ENCODE measurements at places on chromosomes 7 and 10.

DNA sequence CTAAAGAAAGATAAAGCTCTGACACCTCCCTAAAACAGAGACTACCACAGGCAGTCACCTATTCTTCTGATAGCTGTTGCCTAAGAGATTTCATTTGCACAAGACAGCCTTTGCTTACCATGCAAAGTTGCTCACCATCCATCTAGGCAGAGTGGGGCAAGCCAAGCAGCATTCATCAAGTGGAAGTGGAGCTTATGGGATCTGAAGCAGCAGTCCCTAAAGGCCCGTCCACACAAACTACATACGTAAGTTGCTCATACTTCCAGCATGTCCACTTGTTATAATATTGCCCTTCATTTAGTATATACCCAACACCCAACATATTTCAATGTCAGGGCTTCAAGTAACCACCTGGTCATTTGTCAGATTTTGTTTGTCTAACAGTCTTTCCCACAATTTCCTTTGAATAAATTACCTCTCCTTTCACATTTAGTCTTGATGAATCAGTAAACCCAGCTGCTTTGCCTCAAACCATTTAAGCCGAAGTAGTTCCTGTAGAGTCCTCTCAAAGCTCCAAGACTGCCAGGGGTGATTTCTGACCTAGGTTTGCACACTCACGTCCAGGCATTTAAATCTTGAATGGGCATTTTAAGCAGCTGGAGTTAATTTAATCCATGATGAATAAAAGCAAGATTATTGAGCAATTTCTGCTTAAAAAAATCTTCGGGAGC is 67.9 kb downstream of the ATAD1 start:
- DNase-seq, result no peak

GRCh38 chr10:123241391-123242141 is 87.4 kb downstream of the BUB3 start:
- DNase-seq, result no peak

GRCh38 chr10:48701941-48702340 is 17.3 kb downstream of the WDFY4 start:
- DNase-seq, result no peak

DNA sequence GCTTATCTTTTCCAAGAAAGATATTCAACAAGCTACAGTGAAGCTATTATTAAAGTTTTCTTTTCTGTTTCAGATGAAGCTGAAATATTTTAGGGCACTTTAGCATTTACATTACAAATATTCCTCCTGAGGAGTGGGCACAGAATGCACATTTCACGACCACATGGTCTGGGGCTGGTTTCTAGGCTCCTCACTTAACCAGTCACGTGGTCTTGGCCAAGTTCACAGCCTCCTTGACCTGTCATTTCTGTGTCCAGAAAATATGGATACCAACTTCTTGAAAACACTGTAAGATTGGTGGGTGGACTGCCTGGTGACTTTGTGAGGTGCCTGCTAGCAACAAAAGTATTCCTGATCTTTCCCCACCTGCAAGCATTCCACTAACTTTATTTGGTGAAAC is 70.9 kb downstream of the FAM171A1 start:
- DNase-seq, result no peak

DNA sequence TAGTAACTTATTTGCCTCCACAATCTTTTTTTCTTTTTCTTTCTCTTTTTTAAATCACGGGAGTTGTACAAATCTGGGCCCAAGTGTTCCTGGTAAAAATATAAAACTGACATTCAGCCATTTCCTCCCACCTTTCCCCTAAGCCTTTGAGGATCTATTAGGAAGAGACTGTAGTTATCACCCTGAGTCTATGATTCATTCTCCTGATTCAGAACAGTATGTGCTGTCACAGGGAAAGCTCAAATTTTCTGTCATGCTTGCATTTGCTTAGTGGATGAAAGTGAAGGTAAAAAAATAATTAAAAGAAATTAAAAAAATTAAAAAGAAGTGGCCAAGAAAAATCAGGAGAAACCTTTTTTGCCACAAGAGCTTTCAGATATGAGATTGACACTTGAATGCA is 71.7 kb downstream of the KIF20B start:
- DNase-seq, result no peak

DNA sequence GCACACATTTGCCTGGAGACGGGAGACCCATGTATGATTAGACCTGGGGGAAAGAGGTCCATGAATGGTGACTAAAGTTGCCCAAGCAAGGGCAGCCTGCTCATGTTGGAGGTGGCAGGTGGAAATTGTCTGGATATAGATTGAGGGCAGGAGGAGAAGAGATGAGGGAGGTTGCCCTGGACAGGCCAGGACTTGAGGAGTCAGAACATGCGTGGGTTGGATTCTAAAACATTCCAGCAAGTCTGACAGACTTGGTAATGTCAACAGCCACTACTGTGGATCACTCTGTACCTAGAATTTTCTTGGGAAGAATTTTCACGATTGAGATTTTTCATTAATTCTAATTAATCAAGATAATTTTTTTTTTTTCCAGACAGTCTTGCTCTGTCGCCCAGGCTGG is 19.1 kb upstream of the SVOPL start:
- DNase-seq, result no peak

GRCh38 chr7:157524731-157525130 is 187.9 kb downstream of the DNAJB6 start:
- no peak for DNase-seq

DNA sequence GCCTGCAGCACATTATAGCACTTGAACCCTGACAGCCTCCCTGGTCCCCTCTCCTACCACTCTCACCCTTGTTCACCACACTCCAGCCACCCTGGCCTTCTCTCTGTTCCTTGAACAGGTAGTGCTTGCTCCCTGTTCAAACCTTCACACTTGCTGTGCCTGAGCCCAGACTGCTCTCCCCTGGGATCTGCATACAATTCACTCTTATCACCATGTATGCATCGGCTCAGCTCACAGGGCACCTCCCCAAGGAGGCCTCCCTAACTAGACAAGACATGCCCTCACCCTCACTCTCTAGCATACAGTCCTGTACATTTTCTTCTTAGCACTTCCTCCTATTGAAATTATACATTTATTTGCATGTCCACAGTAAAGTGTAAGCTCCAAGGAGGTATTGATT is 59.3 kb downstream of the FAM13C start:
- no peak for DNase-seq

GRCh38 chr10:99529591-99530107 is 3.1 kb upstream of the NKX2-3 start:
- no peak for DNase-seq

DNA sequence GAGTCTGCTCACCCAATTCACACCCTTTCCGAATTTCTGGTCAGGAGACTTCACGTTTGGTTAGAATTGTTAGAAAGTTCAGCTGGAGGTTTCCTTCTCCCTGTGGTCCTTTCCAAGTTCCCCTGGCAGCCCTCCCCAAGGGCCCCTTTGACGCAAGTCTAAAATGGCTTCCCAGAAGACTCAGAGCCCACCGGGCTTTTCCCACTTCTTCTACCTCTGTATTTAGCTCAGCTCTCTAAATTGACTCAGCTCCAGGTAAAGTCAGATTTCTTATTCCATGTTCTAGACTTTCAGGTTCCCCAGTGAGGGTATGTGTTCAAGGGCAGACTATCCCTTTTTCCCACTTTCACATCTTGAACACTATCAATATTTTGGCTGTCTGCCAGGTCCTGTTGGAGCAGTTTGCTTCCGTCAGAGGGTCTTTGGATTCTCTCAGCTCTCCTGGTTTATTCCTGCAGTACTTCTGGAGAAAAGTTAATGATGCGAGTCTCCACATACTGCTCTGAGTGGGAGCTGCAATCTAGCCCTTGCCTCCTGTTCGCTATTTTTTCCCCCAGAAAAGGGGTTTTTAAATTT is 53.1 kb upstream of the ZNF273 start:
- DNase-seq, result no peak

GRCh38 chr10:118330295-118331076 is 11.6 kb downstream of the FAM204A start:
- DNase-seq, result no peak

GRCh38 chr10:5591336-5591824 is 66.6 kb downstream of the CALML3 start:
- DNase-seq, result no peak

DNA sequence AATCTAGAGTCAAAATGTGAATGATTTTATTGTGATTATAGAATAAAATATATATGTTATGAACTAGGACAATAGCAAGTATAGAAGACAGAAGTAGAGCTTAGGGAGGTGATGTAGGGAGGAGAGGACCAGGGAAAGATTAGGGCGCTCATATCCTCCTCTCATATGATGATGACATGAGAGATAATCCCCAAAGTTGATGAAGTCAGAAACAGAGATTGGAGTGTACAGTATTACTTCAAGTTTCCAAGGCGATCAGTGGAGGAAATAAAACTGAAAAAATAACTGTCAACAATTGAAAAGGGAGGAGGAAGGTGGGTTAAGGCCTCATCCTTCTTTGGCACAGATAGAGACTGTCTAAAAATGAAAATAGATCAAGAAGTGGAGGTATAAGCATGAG is 14.9 kb downstream of the MACROH2A2 start:
- no peak for DNase-seq

DNA sequence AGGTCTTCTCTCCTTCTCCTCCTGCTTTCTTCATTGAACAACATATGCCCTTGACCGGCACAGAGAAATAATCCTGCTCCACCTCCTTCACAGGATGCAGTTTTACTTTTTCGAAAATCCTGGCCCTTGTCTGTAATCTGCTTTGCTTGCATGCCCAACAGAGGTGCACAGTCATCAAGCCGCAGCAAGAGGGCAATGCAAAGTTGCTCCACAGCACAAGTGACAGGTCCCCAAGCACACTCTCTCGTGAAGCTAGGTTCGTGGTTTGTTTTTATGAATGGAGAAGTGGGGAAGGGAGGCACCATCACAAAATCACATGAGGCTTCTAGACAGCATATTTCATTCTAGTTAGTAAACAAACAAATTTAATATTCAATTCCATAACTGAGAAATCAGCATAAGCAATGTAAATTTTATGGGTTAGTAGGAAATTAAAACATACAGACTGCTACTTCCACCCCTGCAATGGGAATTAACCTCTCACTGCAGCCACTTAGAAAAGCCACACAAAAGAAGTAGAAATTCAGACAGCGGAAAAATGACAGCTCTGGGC is 178.8 kb downstream of the TPK1 start:
- no peak for DNase-seq

- no peak for DNase-seq
Measured at GRCh38 chr7:4078580-4078979, 603.5 kb upstream of the FOXK1 start.

- DNase-seq, result no peak
Measured at GRCh38 chr7:111873326-111873646, 311.0 kb upstream of the IMMP2L start.

DNA sequence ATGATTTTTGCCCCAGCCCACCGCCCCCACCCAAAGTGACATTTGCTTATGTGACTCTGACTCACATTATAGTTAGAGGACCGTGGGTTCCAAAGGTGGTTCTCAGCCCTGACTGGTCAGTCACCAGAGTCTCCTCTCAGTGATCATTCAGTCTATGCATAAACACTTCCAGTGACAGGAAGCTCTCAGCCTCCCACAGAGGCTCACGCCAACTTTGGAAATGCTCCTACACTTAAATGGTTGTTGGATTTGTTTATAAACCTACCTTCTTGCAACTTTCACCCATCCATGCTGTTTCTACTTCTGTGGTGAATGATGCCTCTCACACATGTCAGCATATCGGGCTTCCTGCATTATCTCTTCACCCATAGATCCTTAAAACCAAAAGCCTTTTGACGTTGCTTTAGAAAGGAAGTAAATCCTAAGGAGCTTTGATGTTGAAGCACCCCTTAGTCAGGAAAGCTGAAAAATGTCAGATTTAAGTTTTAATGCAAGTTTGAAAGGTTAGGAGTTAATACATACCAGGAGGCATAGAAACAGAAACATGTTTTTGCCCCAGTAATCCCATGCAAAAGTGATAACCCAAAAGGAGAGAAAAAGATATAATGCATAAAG is 46.5 kb upstream of the FGL2 start:
- no peak for DNase-seq

GRCh38 chr7:38198366-38198765 is 20.3 kb downstream of the STARD3NL start:
- DNase-seq, result no peak

DNA sequence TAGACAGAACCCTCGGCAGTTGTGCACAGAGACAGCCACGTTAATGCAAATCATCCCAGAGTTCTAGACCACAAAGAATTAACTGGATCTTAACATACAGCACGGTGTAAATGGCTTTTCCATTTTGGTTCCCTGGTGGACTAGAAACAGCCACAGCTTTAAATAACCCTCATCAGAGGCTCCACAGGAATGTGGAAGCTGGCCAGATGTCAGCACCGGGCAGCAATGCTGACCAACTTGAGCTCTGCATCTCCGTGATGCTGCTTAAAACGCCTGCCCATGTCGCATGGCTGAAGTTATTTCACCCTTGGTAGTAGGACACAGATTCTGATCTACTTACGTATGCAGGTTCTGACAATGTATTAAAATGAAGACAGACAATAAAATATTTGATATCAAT is 24.5 kb downstream of the RSU1 start:
- no peak for DNase-seq
